ENCODE measurements at places on chromosomes 13 and 19.

GRCh38 chr13:23984546-23984945 is 87.2 kb upstream of the C1QTNF9B start:
- DNase-seq: no peak

DNA sequence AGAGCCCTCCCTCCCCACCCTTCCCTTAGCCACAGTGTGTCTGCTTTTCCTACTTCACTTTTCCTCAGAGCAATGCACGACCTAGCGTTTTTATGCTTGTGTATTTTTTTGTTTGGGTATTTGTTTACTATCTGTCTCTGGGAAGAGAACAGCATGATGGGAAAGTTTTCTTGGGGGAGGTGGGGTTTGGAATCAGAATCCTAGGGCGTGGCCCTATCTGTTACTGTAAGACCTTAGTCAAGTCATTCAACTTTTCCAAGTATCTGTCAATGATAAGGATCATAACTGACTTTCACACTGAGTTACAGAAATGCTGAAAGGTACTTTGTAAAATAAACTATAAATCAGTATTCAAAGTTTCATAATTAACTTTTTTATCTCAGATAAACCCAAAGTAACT is 146.3 kb upstream of the WASF3 start:
- DNase-seq: no peak

DNA sequence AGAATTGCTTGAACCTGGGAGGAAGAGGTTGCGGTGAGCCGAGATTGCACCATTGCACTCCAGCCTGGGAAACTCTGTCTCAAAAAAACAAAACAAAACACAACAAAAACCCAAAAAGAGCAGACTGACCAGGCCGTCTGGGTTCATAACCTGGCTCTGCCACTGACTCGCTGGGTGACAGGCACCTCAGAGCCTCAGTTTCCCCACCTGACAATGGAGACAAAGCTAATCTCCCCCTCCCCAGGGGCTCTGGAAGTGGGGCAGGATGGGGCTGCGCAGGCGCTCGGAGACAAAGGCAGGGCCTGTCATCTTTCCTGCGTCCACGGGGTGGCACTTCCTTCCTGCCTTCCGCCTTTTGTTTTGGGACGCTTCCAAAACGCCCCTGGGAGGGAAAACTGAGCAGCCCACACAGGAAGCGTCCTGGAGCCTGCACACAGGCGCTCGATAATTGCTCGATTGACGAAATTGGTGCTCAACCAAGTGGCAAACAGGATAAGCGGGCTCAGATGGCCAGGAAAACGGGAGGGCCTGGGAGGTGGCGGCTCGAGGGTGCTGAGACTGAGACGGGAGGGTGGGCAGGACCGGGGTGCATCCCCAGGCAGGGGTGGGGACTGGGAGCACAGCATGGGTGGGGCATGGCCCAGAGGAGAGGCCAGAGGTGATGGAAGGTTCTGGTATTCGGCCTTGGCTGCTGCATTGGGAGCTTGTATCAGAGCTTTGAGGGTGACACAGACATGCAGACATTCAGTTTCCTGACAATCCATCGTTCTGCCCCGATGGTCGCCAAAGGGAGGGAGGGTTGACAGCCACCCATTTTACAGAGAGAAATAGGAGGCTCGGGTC is 17.8 kb downstream of the SPC24 start:
- peak; percentile 93 for DNase-seq

- DNase-seq: no peak
Measured at GRCh38 chr19:42487032-42487797, 41.1 kb downstream of the CEACAM1 start.

DNA sequence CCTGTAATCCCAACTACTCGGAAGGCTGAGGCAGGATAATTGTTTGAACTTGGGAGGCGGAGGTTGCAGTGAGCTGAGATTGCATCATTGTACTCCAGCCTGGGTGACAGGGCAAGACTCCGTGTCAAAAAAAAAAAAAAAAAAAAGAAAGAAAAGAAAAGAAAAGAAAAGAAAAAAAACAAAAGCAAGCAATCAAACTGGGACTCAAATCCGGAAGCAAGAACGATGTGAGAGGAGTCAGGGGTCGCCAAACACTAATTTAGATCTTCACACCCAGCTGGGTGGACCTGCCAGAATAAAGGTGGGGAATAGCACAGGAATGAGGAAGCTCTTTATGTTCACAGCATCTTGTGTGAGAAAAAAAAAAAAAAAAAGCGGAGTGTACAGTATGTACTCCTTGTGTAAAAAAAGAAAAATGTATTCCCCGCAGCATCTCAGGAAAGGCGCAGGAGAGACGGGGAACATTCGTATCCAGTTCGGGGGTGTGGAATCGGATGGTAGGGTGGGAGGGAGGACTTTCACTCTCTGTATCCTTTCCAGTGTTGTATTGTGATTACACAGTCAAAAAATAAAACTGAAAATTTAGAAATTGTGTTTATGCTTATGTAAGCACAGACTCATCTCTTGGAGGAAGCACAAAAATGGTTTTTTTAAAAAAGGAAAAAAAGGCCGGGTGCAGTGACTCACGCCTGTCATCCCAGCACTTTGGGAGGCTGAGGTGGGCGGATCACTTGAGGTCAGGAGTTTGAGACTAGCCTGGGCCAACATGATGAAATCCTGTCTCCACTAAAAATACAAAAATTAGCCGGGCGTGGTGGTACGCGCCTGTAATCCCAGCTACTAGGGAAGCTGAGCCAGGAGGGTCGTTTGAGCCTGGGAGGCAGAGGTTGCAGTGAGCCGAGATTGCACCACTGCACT is 7.6 kb downstream of the DNAJB1 start:
- DNase-seq: peak; percentile 93

- DNase-seq: no peak
Measured at GRCh38 chr13:89966524-89966923, 1381.0 kb upstream of the MIR17HG start.

DNA sequence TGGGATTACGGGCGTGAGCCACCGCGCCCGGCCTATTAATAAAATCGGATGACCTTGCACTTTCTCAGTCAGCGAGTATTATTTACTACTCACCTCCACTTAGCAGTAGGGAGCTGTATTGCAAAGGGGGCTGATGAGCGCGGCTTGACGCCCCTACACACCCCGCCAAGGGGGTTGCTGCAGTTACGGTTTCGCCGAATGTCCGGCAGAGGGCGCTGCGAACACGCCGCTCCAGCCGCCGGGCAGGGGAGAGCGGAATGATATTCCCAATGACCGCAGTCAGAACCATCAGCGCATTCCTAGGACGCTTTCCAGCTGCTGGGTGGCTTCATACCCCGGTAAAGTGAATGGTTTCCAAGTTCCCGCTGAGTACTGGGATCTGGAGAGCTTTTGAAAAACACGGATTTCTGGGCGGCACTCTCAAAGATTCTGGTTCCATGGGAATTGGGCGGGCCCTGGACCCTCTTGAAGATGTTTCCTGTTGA is 30.0 kb upstream of the TPT1 start:
- DNase-seq: peak; percentile 91

- no peak for DNase-seq
Measured at GRCh38 chr13:103002279-103002678, 63.9 kb downstream of the SLC10A2 start.

DNA sequence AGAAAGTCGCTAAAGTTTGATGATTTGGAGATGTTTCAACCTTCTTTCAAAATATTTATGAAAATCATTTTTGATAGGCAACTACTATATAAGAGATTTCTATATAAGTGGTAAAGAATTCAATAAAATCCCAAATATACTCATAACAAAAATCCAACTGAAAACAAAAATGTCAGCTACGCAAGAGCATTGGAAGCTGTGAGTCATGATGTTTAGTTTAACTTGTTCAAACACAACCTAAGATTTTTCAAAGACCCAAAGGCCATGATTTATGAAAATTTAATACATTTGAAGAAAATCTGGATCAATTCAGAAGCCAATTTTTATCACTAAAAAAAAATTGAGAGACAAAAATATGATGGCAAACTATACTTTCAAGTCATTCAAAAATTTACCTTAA is 226.6 kb downstream of the MZT1 start:
- no peak for DNase-seq

- DNase-seq: peak; percentile 40
Measured at GRCh38 chr13:37326334-37326733, 220.9 kb upstream of the CSNK1A1L start.

GRCh38 chr19:38267761-38268483 is 3.5 kb downstream of the SPINT2 start:
- DNase-seq: no peak

DNA sequence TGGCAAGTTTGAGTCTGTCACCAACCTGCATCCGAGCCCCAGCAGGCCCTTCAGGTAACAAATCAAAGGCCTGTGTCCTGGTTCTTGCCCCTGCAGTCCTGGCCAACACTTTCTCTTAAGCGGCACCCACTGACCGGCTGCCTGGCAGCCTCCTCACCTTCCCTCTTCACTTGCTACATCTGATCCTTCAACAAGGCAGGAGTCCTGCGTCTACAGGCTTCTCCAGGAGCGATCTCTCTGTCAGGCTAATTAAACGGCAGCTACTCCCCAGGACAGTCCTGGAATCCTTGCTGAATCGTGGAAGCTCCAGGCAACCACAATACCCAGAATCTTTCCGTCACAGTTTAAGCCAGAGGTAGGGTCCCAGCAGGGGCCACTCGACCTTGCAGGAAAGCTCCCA is 41.1 kb upstream of the GAS6 start:
- no peak for DNase-seq
